ENCODE measurements at places on chromosomes 6 and 20.
A peak's percentile ranks its signal among the peaks of the same experiment; 100 is the strongest.

- DNase-seq, result no peak
These were observed 11.9 kb upstream of the KIAA1755 start for GRCh38 chr20:38272398-38272797.

GRCh38 chr20:33079259-33079658 is at the start of gene BPIFB4:
Gene BPIFB4 (plus strand): TSS chr20:33079643. CDS start chr20:33081527, 1,884 bp downstream.
- peak; percentile 14 for DNase-seq

- DNase-seq, result no peak
These were observed 18.5 kb downstream of the GSTA4 start for GRCh38 chr6:52976591-52977035.

DNA sequence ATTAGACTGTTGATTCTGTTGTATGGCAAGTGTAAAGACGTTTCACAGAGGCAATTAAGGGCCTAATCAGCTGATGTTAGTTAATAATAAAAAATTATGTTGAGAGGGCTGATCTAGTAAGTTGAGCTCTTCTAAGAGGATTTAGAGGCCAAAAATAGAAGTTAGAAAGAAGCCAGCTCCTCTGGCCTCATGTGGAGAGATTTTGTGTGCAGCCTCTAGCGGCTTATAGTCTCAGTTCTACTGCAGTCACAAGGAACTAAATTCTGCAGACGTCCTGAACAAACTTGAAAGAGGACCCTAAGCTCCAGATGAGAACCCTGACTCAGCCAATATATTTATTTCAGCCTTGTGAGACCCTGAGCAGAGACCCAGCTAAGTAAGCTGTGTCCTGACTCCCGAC is 498.6 kb downstream of the BTBD3 start:
- peak; percentile 75 for DNase-seq

DNA sequence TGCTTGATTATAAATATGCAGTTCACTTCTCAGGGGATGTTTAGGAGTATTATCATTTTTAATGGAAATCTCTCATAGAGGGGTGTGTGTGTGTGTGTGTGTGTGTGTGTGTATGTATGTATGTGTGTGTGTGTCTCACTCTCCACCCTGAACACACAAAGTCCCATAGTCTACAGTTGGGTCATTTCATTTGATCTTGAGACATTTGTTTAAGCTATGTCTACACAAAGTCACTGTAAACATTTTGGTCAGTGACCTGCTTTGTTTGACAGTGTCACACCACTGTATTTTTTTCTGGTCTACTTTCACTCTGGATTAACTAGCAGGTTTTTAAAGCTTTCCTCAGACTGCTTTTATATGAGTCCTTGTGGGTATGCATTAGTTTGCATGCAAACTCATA is 215.2 kb downstream of the GRIK2 start:
- DNase-seq, result no peak

- no peak for DNase-seq
These were observed 143.0 kb downstream of the GMDS start for GRCh38 chr6:2102316-2102883.

DNA sequence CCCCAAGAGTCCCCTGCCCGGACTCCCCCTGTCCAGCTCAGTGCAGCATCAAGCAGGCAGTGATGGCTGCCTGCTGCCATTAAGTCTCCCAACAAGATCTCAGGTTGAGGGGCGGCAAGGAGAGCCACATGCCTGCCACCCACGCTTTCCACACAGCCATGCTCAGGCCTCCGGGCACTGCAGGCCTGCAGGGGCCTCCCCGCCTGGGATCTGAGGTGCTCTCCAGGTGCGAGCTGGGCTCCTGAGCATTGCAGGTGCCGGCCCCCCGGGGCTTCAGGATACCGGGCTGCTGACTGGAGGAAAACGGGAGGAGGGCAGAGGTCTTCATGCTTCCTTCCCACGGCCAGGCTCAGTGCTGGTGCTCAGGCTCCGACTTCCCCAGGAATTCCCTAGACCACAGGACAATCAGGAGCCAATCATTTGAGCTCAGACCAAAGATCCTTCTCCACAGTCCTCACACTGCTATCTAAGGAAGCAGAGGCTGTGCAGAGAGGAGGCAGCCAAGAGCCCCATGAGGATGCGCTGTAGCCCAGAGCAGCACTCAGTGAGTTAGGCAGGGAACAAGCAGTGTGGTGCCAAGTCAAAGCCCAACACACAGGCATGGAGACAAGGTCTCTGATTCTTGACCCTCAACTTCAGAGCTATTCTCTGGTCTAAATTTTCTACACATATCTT is 52.7 kb downstream of the PYGB start:
- DNase-seq, result no peak

- DNase-seq, result peak; percentile 72
These were observed 36.4 kb downstream of the RRBP1 start for GRCh38 chr20:17645546-17646208.

GRCh38 chr6:16676978-16677377 is 84.3 kb downstream of the ATXN1 start:
- no peak for DNase-seq

DNA sequence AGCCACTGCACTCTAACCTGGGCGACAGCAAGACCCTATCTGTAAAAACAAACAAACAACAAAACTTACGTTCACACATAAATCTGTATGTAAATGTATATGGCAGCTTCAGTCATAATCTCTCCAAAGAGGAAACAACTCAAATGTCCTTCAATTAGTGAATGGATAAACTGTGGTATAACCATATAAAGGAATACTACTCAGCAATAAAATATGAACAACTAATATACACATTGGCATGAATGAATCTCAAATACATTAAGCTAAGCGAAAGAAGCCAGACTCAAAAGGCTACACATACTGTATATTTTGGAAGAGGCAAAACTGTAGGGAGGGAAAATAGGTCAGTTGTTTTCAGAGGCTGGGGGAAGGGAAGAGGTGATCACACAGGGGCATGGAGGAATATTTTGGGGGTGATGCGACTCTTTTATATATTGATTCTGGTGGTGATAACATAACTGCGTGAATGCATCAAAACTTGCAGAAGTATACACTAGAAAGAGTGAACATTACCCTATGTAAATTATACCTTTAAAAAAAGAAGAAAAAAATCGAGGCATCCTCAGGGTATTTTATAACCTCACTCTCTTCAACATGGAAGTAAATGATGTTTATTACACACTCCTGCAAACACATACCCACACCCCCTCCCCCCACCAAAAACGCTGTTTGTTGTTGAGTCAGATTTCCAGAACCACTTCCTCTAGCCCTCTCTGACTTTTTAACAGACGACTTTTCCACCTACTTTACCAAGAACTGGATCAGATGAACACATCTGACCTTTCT is 115.2 kb upstream of the RNF24 start:
- DNase-seq, result no peak

- no peak for DNase-seq
These were observed 270.4 kb upstream of the PLCB4 start for GRCh38 chr20:8798505-8798904.

- DNase-seq, result no peak
These were observed 10.2 kb downstream of the SMPDL3A start for GRCh38 chr6:122799140-122799745.

- DNase-seq, result no peak
These were observed 153.6 kb downstream of the MTHFD1L start for GRCh38 chr6:151018911-151019782.

GRCh38 chr6:149357726-149358538 is 40.4 kb downstream of the TAB2 start:
- no peak for DNase-seq

DNA sequence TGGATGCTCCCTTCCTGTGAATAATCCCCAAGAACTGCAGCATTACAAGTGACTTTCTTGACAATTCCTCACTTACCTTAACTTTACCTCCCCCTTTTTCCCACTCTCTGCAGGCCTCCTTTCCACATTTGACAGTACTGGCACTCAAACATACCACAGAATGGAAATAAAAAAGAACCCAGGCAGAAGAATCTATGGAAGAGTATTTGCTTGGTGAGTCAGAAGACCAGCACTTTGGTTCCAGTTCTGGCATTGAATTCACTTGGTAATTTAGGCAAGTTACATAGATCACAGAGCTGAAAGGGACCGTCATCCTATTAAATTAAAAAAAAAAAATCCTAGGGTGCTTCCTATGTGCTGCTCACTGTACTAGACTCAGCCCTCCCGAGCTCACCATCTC is 55.0 kb downstream of the BTBD9 start:
- no peak for DNase-seq

DNA sequence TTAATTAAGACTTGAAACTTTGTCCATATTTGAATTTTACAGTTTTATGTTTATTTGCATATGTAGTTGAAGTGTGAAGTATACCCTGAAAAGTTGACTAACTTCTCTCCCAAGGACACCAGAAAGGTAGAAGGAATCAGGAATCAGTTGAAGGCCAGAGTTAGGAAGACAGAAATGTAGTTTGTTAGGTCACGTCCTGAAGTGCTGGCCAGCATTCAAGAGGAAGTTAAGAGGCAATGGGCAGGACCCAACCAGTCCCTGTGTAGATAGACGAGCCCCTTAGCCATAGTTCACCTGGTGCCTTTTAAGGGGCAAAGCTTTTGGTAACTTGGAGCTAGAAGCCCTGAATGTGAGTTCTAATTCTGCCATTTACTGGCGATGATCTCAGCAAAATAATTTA is 250.4 kb upstream of the KCNQ5 start:
- DNase-seq, result no peak

DNA sequence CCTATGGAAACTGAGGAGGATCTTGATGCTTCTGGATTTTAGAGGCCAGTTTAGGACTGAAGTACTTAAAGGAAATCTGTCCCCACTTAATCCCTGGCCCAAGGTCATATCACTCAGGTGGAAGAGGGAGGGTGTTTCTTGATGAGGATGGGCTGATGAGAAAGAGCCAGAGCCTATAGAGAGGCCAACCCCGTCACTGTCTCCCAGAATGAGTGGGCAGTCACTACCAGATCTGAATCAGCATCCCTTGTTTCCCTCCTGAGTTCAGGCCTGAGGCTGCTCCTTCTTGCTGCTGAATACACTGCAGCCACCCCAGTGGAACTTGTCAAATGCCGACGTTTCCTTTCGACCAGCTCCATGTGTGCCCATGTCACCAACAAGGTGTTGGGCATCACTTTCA is 14.8 kb downstream of the ARMC12 start:
- no peak for DNase-seq

DNA sequence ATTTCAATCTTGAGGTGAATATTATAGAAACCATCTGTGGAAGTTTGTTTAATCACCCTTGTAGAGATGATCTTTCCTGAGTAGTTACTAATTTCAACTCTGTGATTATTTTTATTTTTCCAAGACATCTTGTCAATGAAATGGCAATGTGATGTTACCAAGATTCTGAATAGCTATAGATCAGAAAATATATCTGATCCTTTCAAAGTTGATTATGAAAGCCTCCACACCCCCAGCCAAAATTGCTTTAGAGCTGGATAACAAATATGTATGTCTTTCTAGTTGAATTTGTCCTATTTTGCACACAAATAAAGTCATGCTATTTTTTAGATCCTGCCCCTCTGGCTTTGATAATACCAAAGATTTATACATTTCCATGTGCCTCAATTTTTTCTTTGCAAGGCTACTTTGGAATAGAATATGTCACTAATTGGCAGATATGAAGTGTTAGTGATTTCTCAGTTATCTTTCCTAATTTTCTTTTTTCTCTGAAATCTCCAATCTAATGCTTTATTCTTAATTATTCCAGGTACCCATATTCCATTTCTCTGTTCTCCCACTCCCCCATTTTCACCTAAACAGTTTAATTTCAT is 5.0 kb downstream of the SIM1 start:
- no peak for DNase-seq

GRCh38 chr6:162621246-162621645 is 106.3 kb downstream of the PRKN start:
- DNase-seq, result peak; percentile 42

GRCh38 chr6:128597956-128598355 is 77.6 kb upstream of the PTPRK start:
- DNase-seq, result no peak

- DNase-seq, result peak; percentile 88
These were observed 257.1 kb downstream of the BCKDHB start for GRCh38 chr6:80363501-80364122.

GRCh38 chr20:46903937-46904336 is 9.3 kb downstream of the EYA2 start:
- DNase-seq, result no peak

GRCh38 chr6:157226026-157226625 is 97.2 kb downstream of the TMEM242 start:
- peak; percentile 85 for DNase-seq

GRCh38 chr6:27684264-27685211 is 211.6 kb upstream of the ZNF184 start:
- no peak for DNase-seq

GRCh38 chr6:36724514-36725390 is 27.1 kb downstream of the RAB44 start:
- peak; percentile 43 for DNase-seq

GRCh38 chr6:88517737-88518136 is 351.6 kb upstream of the CNR1 start:
- DNase-seq, result no peak

GRCh38 chr6:133093956-133094355 is 147.2 kb upstream of the EYA4 start:
- no peak for DNase-seq

DNA sequence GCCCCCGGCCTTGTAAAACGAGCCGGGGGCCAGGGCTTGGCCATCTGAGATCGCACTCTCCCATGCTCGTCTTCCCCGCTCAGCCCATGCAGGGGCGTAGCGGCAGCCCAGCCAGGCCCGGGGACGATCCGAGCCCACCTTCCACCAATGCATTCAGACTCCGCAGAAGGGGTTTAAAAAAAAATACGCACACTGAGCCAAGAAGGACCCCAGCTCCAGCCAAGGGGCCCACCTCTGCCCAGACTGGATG is 320 bp downstream of the GSTA4 start:
- DNase-seq, result no peak

- no peak for DNase-seq
These were observed 22.2 kb upstream of the VEGFA start for GRCh38 chr6:43747784-43748183.

- DNase-seq, result peak; percentile 79
These were observed 138.2 kb downstream of the TENT5A start for GRCh38 chr6:81614292-81614691.

- no peak for DNase-seq
These were observed 18.1 kb upstream of the SNRPB2 start for GRCh38 chr20:16711661-16712258.

DNA sequence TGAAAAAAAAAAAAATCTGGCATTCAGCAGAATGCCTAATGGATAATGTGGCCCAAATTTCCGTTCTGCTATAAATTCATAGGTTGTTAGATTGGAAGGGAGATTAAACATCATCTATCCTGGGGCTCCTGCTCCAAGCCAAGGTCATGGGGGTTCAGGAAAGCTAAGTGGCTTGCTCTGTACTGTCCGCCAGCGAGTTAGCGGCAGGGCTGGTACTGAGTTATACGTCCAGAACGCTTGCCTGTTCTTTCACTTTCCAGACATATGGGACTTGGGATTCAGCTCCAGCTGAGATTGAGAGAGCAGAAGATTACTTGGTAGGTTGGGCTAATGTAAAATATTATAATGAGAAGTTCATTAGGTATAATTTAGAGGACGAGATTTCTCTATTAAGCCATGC is 858 bp downstream of the RWDD1 start:
- peak; percentile 44 for DNase-seq

- no peak for DNase-seq
These were observed 40.2 kb upstream of the CRISP1 start for GRCh38 chr6:49906526-49906925.

- no peak for DNase-seq
These were observed 35.0 kb downstream of the NKAIN2 start for GRCh38 chr6:123838505-123839234.
